D721Med (cell line): ENCODE measurements at places on chromosomes 5 and 9.

- no peak for DNase-seq
Observed at GRCh38 chr5:173089581-173089980, 33.4 kb downstream of the CREBRF start.

- DNase-seq = no peak
Observed at GRCh38 chr9:7844242-7844641, 44.7 kb upstream of the DMAC1 start.

- no peak for DNase-seq
Observed at GRCh38 chr5:10671041-10672008, 89.7 kb downstream of the DAP start.

GRCh38 chr5:102453716-102454115 is 45.1 kb downstream of the SLCO6A1 start:
- no peak for DNase-seq

DNA sequence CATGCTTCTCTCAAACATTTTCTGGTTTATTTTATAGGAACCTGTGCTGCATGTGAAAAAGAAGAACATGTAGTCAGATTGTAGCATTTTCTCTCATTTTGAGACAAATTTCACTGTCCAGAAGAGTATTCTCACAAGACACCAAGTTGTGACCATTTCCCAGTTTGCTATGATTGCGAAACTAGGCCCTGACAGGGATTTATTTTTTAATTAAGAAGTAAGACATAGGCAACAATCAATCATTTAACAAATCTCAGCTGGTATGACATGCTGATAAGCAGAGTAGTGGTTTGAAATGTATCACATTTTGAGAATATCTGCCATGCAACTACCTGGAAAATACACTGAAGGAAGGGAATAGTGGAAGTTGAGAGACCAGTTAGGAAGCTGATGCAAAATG is 11.6 kb downstream of the OR13C8 start:
- no peak for DNase-seq

DNA sequence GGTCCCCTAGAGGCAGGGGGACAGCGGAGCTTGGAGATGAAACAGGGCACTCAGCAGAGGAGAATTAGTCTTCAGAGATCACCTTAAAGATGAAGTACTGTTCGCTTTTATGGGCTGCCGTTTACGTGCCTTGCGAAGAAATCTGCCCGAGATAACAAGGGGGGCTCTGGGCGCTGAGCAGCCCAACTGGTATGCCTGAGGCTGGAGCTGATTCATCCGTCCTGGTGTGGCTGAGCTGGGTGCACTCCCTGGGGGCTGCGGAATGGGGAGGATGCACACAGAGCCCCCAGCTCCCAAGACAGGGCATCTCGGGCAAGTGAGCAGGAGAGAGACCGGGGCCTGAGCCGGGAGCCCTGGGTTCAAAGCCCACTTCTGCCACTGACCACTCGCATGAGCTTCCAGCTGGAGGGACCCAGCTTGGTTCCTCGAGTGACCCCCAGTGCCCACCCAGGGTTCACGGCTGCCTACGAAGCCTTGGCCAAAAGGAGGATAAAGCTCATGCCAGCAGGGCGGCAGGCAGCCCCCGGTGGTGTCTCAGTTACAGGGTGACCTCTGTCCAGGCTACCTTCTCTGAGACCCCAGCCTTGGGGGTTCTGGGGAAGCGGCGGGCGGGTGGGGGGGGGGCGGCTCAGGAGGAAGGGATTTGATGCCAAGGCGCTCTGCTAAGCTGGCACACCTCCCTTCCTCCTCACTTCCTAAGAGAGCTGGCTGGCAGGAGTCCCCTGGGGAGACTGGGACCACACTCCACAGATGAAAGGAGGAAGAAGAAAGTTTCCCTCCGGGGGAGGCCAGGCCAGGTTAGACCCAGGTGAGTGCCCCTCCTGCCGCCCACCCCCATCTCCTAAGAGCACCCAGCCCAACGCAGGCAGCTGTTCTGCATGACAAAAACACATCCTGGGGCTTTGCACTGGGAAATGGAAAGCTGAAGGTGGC is 5.7 kb downstream of the FIBCD1 start:
- DNase-seq = no peak

DNA sequence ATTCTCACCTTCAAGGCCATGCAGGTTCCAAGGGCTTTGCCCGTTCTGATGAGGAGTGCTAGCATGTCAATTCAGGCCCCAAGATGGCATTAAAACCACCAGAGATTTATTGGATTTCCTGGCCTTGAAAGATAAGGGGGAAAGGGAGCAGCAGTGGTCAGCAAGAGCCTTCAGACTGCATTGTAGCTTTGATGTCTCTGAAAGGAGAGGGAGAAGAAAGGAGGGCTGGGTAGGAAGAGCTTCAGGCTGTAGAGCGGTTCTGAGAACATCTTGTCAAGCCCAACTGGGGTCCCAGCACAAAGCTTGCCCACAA is 41.8 kb upstream of the FGF1 start:
- DNase-seq = no peak
